Cortex of kidney (tissue), 1 donor: ENCODE measurements at places on chromosomes 13 and 19.

DNA sequence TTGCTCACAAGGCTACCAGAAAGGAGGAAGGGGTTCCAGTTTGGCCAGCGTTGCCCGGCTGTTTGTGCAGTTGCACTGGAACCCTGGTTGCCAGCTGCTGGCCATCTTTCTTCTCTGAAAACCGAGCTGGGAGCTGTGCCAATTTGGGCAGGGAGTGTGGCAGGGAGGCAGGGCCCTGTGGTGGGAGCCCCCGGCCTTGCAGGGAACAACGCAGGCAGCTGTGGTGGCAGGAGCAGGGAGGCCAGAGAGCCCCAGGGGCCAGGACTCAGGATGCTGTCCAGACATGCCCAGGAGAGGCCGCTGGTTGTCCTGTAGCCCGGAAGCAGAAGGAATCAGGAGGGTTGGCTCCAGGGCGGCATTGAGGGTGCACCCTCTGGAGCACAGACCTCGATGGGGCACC lies 4.8 kb downstream of the KMT5C start:
- DNase-seq = no peak

DNA sequence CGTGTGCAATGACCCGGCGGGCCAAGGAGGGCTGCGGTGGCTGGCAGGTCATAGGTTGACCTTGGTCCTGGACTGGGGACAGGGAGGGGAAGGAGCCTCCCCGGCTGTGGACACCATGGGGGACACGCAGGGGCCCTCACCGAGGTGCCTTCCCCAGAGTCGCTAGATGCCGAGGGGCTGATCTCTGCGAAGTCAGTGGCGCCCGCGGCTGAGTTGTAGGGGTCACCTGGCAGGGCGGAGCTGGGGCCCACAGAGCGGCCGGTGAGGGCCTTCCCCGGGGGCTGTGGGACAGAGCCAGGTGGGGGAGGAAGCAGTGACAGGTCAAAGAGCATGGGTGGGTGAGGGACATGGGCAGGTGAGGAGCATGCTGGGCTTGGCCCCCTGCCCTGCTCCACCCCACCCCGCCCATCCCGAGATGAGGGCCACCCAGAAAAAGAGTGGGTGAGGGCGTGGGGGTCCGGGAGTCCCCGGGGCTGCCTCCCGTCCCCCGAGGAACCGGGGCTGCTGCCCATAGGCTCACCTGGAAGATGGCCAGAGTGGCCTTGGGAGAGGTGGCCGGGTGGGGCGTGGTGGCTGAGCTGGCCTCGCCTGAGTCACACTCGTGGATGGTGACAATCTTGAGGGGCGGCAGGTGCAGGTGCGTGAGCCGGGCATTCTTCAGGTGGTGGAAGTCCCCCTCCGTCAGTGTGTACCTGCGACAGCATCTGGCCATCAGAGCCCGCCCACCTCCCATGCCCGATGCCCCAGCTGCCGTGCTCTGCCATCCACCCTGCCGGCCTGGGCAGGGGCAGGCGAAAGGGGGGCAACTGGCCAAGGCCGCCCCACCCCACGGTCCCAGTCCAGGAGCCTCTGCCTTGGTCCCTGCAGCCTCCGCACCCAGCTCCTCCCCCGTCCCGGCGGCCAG lies 3.5 kb downstream of the CBARP start:
- DNase-seq = no peak

DNA sequence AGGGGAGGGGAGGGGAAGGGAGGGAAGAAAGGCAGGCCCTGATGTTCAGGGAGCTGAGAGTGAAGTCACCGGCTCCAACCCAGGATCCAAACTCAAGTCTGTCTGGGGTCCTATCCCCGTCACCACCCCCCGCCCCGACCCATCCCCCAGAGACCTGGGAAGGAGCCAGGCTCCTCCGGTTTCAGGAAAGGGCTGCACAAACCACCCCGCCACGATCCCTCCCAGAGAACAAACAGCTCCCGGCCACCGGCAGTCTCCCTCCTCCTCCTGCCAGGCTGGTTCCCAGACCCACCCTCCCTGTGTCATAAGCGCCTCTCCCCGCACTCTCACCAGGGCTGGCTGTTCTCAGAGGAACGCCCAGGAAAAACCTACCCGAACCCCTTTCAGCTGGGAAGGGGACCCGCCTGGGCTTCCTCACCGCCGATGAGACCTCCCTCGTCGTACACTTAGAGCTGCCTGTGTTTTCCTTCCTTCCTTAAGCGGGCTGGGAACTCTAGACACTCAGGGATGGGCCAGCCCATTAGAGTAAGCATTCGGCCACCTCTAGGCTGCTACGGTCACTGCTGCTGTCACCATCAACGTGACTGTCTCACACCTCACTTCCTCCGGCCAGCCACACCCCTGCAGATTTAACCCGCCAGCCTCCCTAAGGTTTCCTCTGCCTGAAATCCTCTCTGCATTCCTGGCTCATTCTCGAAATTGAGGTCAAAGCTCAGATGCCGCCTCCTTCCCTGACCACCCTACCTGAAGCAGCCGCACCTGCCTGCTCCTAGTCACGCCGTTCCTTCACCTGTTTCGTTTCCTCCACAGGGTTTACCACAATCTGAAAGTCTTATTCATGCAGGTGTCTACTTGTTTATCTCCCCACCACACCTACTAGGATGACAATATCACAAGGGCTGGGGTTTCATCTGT lies 6.3 kb upstream of the RDH13 start:
- DNase-seq = no peak

GRCh38 chr19:35030257-35031071 lies at the start of gene SCN1B:
SCN1B (plus strand) TSS chr19:35030470; CDS start chr19:35030821, 351 bp downstream.
- DNase-seq = no peak

- DNase-seq = no peak
Measured at GRCh38 chr13:102933122-102933521, 87.3 kb downstream of the ERCC5 start.

GRCh38 chr19:48444936-48445200 lies 915 bp upstream of the GRWD1 start:
- DNase-seq = no peak

DNA sequence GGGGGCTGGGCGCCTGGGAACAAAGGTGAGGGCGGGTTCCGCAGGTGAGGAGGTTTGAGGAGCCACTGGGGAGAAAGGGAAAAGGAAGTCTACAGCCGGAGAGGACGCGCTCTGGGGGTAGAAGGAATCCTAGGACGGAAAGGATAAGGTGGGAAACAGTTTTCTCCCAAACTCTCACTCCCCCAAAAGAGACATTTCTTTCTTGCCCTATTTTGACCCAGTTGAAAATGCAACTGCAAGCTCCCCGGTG lies 651 bp upstream of the POLR1D start:
- DNase-seq = no peak

GRCh38 chr19:45508861-45509691 lies 1.8 kb downstream of the VASP start:
- DNase-seq = no peak

DNA sequence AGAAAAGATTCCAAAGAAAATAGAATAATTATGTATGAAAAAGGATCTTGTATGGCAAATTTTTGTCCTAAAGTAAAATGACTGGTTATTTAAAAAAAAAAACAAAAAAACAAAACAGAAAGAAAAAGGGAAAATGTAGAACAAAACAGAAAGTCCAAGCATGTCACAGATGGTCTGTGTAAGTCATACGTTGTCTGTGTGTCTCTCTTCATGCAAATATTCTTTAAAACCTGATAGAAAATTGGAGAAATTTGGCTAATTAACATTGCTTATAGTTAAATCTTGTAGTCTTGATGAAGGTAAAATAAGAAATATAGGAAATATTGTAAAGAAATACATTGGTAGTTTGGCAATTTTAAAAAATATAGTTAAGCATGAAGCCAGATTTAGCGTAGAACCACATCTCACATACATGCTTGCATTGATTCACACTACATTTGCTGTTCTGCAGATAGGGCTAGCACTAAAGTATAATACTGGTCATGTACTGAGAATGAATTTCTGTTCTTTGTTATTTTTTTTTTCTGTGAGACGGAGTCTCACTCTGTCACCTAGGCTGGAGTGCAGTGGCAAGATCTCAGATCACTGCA lies 58.4 kb downstream of the SPRYD7 start:
- DNase-seq = no peak

DNA sequence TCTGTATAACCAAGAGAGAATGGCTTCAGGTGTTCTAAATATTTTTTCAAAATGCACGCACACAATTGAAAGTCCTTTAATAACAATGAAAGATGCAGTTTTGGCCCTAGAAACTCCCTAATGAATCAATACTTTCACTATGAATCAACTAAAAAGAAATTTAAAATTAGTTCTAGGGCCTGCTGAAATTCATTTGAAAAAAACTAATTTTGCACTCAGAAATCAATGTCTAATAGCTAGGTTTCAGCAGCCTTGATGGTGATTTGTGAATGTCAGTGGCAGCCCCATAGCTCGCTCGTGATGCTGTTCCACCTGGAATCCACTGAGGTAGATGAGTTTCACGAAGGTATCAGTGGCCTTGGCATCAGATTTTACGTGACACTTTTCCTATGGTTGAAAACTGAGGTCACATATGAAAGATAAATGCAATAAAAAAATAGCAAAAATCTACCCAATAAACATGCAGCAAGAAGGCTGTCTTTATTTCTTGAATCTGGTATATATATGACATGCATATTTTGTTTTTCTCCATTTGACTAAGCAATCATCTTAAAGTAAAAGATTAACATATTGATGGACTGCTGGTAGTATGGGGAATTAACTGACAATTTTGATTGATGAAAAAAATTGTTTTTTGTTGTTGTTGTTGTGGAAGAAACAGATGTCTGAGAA lies 141.0 kb downstream of the AKAP11 start:
- DNase-seq = no peak

DNA sequence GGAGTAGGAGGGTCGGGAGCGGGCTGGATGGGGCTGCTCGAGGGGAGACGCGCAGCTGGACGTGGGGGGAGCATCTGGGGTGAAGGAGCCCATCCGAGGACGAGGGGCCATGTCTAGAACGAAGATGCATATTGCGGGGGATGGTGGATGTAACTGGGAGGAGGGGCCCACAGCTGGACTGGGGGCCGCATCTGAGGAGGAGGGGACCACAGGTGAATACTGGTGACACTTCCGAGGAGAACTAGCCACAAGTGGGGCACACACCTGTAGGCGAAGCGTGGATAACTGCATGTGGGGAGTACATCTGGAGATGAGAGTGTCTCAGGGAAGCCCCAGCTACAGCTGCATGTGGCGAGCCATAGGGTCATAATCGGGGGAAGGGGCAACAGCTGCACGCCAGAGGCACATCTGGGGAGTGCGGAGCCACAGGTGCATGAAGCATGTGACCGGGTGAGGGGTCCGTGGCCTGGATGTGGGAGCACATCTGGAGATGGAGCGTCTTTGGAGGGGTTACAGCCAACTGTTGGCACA lies 402 bp downstream of the ZSWIM9 start:
- no peak for DNase-seq

DNA sequence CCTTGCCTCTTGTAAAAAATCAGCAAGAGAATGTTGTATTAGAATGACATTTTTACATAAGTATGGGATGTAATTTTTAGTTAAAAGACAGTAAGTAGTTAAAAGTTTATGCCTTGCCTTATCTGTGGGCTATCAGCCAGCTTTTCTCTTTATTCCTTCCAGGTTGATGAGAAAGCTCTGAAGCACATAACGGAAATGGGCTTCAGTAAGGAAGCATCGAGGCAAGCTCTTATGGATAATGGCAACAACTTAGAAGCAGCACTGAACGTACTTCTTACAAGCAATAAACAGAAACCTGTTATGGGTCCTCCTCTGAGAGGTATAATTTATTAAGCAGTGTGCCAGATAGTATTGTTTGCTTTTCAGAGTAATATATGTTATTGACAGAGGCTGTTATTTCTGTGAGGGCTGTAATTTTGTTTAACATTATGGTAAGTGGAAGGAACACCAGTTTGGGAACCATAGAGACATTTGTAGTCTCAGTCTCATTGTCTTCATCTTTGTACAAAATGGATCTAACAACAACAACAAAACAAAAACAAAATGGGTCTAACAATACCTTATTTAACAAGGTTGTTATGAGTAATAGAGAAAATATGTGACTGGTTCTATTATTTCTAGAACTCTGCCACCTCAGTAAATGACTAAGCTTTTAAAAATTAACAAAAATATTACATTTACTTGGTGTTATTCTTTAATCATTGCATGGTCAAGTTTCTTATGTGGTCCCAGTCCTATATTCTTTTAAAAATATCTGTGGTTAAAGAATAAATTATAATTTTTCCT lies 112.8 kb downstream of the TDRD3 start:
- DNase-seq = no peak

DNA sequence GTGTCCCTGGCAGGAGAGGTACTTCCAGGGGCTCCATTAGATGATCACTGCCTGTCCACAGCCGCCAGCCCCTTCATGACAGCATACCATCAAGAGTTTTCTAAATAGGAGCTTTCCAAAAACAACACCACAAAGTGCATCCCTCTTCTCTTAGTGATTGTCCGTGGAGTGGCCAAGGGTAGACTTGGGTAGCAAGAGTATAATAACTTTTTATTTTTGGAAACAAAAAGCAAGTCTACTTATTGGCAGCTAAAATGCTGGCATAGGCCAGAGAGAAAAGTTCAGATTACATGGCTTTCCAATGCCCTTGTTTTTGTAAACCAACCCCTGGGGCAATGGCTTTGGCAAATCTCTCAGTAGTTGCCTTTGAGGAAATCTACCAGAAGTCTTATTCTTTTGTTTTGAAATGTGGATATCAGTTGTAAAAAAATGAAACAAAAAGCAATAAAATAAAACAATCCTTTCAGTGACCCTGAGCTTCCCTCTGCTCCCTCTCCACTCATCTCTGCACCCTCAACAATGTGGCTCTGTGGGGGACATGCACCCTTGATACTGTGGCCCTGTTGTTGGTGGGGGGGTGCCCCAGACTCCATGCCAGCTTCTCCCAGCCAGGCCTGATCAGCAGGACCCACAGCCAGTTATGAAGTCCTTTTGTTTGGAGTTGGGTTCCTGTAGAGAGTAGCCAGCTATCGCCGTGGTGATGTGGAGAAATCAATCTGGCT lies 294.1 kb downstream of the DLEU7 start:
- no peak for DNase-seq

DNA sequence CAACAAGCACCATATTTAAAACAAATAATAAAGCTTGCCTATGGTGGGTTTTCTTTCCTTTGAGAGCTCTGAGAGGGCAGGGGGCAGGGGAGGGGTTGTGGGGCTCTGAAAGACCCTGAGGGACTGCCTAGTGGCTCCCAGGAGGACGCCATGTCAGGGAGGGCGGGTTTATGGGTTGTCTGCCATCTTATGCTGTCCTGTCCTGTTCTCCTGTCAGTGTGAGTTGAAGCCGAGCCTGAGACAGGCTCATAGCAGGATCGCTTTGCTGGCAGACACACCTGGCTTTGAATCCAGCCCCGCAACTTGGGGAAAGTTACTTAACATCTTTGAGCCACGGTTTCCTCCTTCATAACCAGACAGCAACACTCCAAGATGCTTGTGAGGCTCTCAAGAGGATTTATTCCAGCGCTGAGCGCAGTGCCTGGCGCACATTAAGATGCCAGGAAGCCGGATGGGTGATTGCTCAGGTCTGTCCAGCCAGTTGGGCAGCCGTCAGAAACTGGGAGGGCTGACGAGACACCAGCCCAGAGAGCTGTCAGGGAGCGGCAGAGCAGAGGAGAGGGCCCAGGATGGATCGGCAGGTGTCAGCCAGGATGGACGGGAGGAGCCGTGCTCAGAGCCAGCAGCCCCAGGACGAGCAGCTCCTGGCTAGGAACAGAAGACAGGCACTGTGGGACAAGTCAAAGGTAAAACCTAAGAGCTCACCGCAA lies 36.8 kb upstream of the C1QTNF9 start:
- no peak for DNase-seq
